ENCODE measurements at places on chromosomes 11 and 22.
A peak's percentile ranks its signal among the peaks of the same experiment; 100 is the strongest.

- DNase-seq = no peak
Measured at GRCh38 chr11:13101644-13102512, 92.8 kb downstream of the RASSF10 start.

GRCh38 chr11:33645686-33646085 lies 54.9 kb downstream of the C11orf91 start:
- DNase-seq = no peak

- DNase-seq = no peak
Measured at GRCh38 chr11:64753380-64754123, 6.2 kb downstream of the PYGM start.

DNA sequence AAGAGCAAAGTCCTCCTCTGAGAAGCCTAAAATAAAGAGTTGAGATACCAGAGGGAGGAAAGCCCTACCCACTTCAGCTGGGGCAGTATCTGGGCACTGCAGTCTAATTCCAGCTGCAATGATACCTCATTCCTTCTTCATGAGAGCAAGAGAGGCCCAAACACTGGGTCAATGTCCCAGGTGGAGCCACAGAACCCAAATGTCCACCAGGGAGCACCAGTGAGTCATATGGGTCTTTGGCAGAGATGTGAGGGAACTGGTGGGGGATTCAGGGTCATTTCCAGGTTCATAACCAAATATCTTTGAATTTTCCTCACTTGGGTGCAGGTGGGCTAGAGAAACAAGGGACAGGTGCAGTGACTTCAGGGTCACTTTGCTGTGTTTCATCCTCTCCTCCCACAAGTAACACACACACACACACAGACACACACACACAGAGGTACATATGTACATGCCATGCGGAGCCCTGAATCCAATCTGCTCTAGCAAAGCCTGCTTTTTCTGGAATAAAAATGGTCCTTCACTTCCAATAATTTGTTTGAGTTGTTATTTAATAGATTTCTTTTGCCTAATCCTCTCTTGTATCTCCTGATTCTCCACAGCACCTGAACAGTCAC lies 585.4 kb downstream of the SOX6 start:
- no peak for DNase-seq

DNA sequence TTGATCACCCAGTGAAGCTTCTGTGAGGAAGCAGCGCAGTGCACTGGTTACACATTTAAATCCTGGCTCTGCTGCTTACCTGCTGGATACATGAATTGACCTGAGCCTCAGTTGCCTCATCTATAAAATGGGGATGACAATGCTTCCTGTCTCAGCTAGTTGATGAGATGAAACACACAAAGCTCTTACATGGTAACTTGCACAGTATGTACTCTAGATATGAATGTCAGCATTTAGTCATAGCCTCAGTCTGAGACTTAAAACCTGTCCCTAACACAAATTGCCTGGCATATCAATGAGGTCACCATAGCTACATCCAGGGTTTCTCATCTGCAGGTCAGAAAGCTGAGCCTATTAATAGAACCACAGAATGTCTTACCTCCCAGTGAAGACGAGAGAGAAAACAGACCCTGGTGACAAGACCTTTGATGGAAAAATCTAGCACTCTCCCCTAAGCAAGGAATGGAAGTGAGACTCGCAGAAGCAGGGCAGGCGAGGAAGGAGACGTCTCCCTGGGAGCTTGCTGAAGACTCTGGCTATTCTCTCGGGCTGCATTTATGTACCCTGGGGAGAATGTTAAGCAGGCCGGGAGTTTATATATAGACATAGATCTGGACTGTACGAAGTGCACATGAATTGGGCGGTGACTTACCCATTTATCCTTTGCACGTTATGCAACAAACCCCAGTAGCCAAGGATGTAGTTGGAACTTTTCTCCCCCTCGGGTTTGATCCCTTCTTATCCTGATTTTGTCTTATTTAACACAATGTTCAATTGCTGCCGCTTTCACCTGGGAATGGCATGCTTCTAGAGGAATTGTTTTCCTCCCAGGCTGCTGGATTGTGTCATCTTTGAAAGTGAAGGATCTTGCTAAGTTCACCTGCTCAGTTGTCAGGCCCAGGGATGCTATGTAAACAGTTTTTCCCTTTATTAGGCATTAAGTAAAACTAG lies 18.0 kb downstream of the SDHAF2 start:
- DNase-seq = no peak

DNA sequence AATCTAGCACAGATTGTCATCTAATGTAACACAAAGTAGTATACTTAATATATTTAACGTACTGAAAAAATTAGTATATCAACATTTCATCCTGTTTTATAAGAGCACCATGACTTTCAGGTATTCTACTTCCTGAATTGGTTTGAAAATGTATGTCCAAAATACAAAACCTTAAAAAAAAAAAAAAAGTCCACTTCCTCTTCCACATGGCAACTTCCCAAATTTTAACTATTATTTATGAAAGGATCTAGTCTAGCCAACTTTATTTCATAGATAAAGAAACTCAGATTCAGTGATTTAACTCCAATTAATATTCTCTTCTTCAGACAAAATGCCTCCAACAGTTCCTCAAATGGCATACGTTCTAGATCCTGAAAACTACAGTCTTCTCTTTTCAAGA lies 44.0 kb downstream of the PIK3C2A start:
- no peak for DNase-seq

GRCh38 chr22:41286639-41287091 lies 678 bp upstream of the RANGAP1 start:
- DNase-seq = peak; percentile 86

GRCh38 chr11:33920838-33921613 lies 29.1 kb upstream of the LMO2 start:
- no peak for DNase-seq

All from Kasumi-1 (cell line).